Activated CD8-positive, alpha-beta memory T cell treated with anti-CD3 and anti-CD28 coated beads, Interleukin-2, amount 10 ng/mL, durations not matched to agents 7 days and 5 days (primary cell): ENCODE measurements at places on chromosomes 16 and 17. TPM values are rescaled to one million over a fixed set of nuclear protein-coding genes. Genes with fewer than 3 reads are reported as not detected.

GRCh38 chr17:48255759-48256158 is 148.2 kb downstream of the SNX11 start:
- no peak for DNase-seq

DNA sequence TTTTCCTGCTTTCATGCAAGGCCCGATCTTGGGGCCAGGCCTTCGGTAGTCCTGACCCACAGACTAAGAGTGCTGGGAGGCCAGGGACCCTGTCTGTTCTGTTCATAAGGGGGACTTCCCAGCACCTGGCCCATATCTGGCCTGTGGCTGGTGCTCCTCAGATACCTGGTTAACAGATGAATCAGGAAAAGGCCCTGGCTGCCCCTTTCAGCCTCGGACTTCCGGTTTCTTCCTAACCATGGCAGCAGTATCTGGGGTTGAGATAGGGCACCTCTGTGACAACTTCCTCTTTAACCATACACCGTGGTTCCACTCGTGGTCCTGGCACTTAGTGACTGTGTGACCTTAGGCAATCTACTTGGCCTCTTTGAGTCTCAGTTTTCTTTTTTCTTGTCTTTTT is 18.4 kb downstream of the PLCG2 start:
- DNase-seq = peak; percentile 69

The CCDC154 gene
- total RNA-seq = 2.0 TPM

DNA sequence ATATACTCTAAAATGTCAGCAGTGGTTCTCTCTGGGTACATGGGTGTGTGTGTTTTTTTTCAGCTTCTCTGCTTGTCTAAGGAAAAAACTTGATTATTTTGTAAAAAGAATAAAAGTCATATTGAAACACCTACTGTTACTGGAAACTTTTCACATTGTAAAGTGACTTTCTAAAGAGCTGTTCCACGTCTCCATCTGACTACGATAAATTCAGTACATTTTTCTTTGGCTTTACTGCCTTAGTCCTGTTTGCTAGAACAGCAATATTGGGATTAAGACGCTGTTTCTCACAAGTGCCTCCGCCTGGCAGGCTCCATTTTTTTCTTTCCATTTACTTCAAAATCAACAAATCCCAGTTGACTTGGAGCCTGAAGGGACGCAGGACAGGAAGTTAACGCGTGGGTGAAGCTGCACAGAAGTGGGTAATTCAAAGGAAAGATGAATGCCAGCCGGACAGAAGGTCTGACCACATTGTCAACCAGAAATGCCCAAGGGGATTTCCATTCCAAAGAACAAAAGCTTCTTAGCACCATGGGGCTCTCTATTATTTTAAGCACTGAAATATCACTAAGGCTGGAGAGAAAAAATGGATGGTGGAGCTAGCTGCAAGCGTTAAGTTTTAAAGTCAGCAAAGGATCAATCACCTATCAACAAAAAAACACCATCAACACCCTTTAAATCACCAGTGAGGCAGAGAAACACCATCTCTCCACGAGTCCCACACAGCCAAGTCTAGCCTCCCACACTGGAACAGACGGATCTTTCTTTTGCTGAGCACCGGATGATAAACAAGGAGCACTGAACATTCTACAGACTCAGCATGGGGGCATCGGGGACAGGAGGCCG is 8.4 kb downstream of the GLOD4 start:
- no peak for DNase-seq

DNA sequence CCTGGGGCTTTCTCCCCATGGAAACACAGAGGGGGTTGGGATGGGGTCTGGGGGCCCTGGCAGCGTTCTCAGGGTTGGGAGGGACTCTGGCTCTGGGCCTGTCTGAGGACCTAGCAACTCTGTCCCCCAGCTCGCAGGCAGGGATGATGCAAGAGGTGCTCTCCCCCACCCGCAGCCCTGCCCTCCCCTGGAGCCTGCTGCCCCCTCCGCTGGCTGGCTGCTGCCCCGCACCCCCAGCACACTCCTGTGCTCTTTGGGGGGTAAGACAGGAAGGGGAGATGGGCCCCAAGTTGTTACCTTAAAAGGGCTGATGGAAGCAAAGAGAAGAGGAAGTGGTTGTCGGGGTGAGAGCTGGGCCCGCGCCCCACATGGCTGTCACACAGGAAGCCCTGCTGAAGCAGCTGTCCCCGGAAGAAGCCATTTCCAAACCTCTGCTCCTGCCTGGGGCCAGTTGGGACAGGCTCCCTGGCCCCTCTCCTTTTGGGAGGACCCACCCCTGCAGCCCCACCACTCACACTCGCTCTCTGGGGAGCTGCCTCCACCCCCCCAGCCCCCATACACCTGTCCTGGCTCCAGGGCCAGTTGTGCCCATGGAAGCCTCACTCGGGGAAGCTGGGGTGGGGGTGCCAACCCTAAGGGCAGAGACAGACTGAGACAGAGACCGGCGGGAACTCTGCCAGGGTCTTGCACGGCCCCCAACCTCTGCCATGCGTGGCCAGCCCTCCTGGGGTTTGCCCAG is 2.5 kb downstream of the CORO1A start:
- peak; percentile 97 for DNase-seq

DNA sequence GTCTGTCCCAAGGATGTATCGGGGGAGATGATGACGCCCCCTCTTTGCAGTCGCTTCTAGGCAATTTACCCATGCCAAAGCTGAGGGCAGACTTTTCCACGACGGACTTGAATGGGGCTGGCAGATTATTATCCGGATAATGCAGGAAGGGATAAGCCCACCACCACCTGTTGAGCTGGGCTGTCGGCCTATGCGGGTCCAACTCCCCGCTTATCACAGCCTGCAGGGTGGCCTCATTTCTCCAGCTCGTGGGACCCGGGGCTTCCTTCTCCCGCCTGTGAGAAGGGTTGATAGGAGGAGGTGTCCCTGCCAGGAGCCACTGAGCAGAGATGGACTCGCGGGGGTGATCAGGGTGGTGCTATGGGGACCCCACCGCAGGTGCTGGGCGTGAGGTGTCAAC is 559 bp downstream of the CACNG5 start:
- no peak for DNase-seq

- no peak for DNase-seq
Observed at GRCh38 chr17:19317359-19318095, 45.0 kb downstream of the B9D1 start.

- DNase-seq = no peak
Observed at GRCh38 chr17:45008216-45008615, 40.1 kb upstream of the C1QL1 start.

DNA sequence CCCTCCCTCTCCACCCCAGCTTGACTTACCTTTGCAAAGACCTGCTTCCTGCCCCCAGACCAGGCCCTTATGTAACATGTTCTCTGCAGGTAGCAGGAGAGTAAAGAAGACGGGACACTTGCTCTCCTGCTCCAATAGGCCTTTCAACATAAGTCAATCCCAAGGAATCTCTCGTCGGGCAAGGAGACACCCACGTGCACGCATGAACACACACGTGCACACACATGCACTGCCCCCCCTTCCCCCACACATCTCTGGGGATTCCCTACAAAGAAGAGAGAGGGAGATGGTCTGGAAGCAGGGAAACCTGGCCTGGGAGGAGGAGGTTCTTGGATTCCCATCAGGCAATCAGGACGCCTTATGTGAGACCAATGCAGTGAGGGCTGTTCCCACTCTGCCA is 41.4 kb downstream of the ABCC12 start:
- DNase-seq = no peak

- no peak for DNase-seq
Observed at GRCh38 chr17:77824780-77825280, 133.7 kb upstream of the TNRC6C start.

The LUC7L gene
- 65.3 TPM for total RNA-seq

- DNase-seq = no peak
Observed at GRCh38 chr17:60164164-60164563, 14.4 kb downstream of the CA4 start.

DNA sequence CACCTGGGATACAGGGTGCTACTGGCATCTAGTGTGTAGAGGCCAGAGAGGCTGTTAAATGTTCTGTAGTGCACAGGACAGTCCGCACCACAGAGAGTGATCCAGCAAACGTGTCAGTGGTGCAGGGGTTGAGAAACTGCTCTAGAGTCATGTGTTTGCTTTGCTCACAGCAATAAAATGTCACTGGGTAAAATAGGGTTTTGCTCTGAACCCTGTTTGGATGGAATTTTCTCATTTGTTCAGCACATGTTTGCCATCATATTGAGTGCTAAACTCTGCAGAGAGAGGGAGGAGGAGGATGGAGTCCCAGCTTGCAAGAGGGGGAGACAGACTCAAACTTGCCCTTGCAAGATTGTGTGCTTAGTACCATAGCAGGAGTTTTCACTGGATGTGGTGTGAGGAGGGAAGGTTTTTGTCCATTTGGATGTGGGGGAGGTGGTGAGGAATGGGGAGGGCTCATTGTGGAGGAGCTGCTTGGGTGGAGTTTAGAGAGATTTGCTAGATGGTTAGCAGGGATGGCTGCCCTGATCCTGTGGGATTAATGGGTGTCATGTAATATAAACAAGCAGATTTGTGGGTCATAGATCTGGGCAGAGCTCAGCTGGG is 11.8 kb downstream of the PLCG2 start:
- DNase-seq = no peak

DNA sequence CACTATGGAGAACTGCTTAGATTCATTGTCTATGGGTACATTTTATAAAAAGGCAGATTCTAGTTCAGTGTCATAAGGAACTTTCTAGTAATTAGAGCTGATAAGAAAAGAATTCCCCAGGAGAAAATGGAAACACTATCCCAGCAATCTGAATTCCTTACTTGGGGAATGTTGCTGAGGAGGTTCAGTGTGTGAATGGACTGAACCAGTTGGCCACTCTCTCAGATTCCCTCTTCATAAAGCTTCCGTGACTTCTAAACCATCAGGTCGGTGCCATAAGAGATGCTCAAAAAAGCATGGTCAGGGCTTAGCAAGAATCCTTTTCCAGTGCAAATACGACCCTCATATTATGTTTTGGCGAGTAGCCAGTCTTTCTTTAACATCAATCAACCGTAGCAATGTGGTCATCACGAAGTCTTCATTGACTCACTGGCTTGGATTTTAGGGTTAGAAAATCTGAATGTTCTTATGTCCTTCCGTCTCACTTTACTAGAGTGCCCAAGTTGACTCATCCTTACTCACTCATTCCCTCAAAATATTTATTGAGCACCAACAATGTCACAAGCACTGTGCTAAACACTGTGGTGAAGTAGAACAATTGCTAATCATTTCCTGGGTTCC is 102.7 kb upstream of the HLF start:
- DNase-seq = no peak

DNA sequence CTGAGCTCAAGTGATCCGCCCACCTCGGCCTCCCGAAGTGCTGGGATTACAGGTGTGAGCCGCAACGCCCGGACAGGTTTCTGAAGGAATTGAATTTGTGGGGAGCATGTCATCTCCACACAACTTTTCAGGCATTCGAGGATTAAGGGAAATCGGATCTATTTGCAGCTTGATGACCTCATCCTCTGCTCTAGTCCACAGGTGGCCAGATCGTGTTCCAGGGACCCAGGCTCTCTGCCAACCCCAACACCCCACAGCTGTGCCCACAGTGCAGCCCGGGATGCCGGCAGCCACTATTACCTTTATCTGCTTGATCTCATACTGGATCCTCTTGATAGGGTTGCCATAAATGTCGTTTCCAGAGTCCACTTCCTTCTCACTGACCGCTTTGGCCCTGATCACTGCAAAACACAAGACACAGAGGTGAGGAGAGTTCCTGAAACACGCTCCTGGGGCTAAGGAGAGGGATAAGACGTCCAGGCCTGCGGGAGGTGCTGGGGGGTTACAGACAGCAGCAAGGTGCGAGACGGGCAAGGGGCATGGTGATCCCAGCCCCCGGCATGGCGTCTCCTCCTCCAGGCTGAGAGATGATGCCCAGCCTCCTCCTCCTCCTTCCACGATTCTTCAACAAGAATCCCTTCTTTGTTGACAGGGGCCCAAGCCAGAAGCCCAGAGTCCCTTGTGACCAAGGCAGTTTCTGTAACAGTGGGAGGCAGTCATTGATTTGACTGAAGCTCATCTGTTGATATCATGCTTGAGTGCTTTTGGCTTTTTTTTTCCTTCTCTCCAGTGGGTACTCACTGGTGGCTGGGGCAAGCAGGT is 29.3 kb downstream of the CEP295NL start:
- DNase-seq = no peak

DNA sequence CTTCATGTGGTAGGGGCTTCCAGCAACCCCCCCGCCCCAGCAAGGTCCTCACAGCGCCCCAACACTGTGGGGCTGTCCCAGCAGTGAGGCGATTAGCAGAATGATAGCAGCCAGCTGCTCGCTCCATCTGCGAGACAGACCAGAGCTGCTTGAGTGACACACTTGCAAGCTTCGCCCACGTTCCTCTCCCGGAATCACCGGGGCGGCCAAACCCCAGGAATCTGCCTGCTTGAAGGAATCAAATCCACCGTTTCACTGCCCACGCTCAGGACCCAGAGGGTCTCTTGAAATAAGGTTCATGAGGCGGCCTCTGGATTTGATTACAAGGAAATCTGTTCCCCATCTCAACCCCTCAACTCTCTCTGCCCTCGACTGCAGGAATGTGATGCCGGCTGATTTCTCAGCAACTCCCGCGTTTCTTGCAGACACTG is 356.0 kb downstream of the C16orf95 start:
- no peak for DNase-seq

The AIPL1 gene
- total RNA-seq = not detected

DNA sequence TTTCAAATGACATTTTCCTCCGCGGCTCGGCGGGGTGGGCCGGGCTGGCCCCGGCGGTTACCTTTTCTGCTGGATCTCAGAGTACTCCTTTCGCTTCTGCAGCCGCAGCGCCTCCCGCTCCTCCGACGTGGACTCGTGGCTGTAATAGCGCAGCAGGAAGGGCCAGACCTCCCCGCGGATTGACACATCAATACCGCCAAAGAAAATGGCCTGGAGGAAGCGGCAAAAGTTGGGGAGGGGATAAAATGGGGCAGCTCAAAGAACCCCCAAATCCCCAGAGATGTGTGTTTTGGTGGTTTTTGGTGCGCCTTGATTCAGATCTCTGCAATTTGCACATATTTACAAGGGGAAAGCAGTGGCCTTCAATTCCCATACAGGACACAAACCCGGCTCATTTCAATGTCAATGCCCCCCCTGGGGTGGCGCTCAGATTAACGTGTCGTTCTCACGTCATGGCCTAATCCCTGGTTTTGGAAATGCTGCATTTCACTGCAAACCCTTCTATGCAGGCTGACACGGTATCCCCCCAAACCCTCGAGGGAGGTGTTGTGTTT is 85.9 kb downstream of the TBC1D16 start:
- no peak for DNase-seq

The NPTX1 gene
- 9.3 TPM for total RNA-seq

The MPO gene
- 0.09 TPM for total RNA-seq

The CCL8 gene
- not detected for total RNA-seq

- DNase-seq = peak; percentile 60
Observed at GRCh38 chr17:74042744-74043486, 160.6 kb upstream of the RPL38 start.

GRCh38 chr17:78716814-78717393 is 65.2 kb downstream of the CYTH1 start:
- DNase-seq = no peak

The TP53TG3C gene
- not detected for total RNA-seq

- DNase-seq = no peak
Observed at GRCh38 chr16:101586-101985, 23.6 kb downstream of the MPG start.

- DNase-seq = no peak
Observed at GRCh38 chr17:77756846-77757560, 201.5 kb upstream of the TNRC6C start.
